ENCODE measurements at places on chromosomes 4 and X. TPM values are rescaled to one million over a fixed set of nuclear protein-coding genes. Genes with fewer than 3 reads are reported as not detected.

The DSPP gene
- total RNA-seq, result 0.09 TPM

DNA sequence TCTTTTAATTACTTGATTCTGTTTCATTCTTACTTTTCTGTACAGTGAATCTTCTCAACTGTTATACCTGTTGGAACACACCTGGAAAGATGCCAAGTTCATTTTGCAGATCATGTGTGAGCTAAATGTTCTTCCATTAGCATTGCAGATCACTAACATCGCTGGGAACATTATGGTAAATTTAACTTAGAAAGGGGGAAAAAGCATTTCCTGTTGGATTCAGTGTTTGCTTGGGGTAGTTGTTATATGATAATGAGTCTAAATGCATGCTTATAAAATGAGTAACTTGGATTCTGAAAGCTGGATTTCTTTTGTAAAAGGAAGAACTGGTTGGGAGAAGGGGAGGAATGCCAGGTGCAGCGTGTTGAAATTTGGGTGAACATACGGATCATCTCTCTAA lies 47.6 kb downstream of the POLA1 start:
- DNase-seq, result no peak

DNA sequence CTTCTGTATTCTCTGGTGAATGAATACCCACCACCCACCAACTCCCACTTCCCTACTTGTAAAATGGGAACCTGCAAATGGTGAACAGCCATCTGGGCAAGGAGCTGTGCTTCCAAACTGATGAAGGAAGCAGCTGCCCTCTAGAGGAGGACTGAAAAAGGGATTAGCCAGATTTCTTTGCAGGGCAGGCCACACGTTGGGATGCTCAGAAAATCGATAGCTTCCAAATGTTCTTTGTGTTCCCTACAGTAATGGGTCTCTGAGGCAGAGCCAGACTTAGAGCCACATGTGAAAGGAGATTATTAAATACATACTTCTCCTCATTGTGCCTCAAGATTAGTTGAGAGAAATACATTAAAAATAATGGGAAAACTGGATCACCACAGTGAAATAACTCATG lies 39.3 kb upstream of the LPAR4 start:
- DNase-seq, result no peak

GRCh38 chrX:23118890-23119527 lies 119.2 kb downstream of the DDX53 start:
- no peak for DNase-seq

GRCh38 chrX:2423282-2423681 lies 77.5 kb downstream of the DHRSX start:
- DNase-seq, result no peak

- DNase-seq, result peak; percentile 46
Measured at GRCh38 chrX:10240918-10241317, 84.1 kb downstream of the CLCN4 start.

GRCh38 chr4:104879367-104879766 lies 267.3 kb upstream of the TET2 start:
- no peak for DNase-seq

DNA sequence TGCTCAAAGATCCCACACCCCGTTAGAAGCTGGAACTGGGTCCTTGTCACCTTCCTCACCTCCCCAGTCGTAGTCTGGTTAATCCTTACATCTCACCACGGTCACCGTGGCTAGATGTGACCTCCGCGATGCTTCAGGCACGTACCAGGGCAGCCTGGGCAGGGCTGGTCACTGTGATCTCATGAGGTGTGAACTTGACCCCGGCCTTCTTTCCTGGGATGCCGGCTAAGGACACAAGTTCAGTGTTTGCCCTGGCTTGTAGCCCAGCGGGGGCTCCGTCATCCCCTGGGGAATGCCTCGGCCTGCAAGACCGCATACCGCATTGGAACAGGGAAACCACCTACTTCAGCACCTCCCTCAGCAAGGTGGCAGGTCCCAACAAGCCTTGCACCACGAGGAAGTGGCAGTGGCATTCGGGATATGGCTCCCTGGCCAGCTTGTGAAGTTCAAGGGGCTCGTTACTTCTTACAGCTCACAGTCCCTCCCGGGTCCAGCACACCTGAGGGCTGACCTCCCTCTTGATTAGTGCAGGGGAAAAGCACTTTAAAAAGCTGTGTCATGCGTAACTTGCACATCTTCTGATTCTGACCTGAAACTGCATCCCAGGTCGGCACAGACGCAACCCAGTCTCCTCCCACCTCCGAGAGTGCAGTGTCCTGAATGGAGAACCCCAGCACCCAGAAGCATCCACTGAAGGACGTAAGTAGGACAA lies 25.9 kb downstream of the NOP14 start:
- DNase-seq, result no peak

The GLRA3 gene
- 8.1 TPM for total RNA-seq

- DNase-seq, result no peak
Measured at GRCh38 chr4:38037612-38038011, 77.4 kb downstream of the PTTG2 start.

The FGFR3 gene
- 6.5 TPM for total RNA-seq

DNA sequence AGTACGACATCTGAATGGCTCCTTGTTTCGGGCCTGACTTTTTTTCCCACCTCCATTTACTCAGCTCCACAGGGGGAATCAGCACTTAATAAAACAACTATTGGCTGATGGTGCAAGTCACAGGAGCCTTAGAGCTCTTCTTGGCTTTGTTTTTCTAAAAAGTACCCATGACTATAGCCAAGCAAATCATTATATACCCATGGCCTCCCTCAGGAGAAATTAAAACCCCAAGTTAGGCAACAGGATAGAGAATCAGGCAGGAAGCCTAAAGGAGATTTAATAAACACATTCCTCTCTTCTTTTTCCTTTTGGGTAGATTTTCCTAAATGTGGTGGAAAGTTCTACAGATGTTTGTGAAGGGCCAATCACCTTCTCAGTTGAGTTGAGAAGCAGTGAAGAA lies 91.9 kb upstream of the RBPJ start:
- no peak for DNase-seq

- no peak for DNase-seq
Measured at GRCh38 chr4:137131201-137131600, 401.1 kb downstream of the PCDH18 start.

GRCh38 chr4:71201817-71202576 lies 136.8 kb upstream of the SLC4A4 start:
- DNase-seq, result no peak

DNA sequence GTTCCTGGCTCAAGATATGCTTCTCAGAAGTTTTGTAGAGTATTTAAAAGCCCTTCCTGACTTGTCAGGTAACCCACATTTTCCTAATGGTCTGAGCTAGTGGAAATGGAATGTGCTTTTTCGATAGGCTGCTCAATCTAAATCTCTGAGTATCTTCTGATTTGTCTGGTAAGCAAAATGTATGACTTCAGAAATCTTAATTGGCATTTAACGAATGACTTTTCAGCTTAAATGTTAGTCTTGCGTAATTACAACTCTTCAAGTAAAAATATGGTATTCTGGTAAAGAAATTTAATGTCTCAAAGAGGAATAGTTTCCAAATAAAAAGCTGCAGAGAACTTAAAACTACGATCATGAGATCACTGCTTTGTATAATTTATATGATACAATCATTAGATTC lies 379.1 kb downstream of the ANKRD50 start:
- DNase-seq, result no peak

DNA sequence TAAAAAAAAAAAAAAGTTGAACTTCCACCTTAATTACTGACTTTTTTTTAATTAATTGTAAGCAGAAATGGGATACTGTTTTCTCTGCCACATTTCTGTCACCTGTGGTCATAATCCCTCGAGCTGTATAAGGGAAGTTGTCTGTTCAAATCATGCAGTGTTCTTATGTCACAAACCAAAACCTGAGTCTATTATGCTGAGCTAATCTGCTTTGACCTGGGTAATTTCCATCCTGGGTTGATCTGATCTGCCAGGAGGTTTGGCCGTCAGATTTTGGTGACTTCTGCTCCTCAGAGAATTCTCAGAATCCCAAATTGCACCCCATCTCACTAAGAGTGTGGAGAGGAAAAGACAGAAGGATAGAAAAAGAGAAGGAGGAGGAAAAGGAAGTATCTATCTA lies 683.1 kb downstream of the KCTD8 start:
- peak; percentile 34 for DNase-seq

The PDZD4 gene
- 89.6 TPM for total RNA-seq

The HPF1 gene
- total RNA-seq, result 20.4 TPM

The DGAT2L6 gene
- total RNA-seq, result not detected

The USP17L15 gene
- not detected for total RNA-seq

DNA sequence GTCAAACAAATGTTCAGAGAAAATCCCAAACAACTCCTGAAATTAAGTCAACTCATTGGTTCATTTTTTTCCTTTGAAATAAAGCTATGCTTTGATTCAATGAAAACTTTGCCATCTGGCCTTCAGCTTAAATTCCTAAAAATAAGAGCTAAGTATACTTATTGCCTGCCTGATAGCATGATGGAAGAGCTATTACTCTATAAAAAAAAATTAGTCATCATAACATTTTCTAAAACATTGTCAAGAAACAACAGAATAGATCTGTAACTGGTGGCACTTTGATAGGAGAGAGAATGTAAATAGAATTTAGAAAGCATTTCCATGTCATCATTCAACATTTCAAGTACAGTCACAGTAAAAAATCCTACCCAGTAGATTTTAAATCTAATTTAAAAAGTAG lies 136.6 kb downstream of the CORIN start:
- DNase-seq, result no peak
